ENCODE measurements at places on chromosomes 11 and 22.

GRCh38 chr11:12152321-12152720, 41.9 kb downstream of the MICAL2 start:
- DNase-seq = no peak

DNA sequence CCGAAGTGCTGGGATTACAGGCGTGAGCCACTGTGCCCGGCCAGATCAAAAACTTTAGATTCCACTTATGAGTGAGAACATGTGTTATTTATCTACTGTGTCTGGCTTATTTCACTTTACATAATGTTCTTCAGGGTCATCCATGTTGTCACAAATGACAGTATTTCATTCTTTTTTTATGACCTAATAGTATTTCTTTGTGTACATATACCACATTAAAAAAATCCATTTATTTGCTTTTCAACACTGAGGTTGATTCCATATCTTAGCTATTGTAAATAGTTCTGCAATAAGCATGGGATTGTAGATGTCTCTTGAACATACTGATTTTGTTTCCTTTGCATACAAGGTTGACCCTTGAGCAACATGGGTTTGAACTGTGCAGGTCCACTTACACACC, 13.2 kb upstream of the SCGB1D1 start:
- no peak for DNase-seq

DNA sequence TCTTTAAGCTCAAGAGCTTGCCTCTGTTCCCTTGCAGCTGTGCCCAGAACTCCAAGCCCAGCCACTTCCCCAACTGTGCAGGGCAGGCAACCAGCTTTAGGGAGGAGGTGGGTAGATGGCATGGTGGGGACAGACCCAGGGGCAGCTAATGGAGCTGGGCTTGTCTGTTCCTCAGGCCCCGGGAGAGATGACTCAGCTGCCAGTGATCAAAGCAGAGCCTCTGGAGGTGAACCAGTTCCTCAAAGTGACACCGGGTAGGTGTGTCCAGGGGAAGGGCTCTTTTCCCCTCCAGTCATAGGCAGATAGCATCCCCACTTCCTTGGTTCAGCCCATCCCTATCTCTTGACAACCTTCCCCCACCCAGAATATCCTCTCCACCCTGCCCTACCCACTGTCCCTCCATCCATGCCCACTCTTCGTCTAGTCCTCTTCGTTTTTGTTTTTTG, 32.4 kb downstream of the CREB3L1 start:
- DNase-seq = no peak

GRCh38 chr22:22111267-22111751, 128.7 kb upstream of the TOP3B start:
- DNase-seq = no peak

GRCh38 chr22:49449811-49450446, 377.7 kb downstream of the BRD1 start:
- no peak for DNase-seq
